Suppressor macrophage (primary cell): ENCODE measurements at places on chromosomes 12 and 14.

- no peak for DNase-seq
Measured at GRCh38 chr12:88753066-88753465, 172.8 kb upstream of the KITLG start.

- DNase-seq, result peak; percentile 82
Measured at GRCh38 chr12:48954841-48955501, 2.3 kb downstream of the ARF3 start.

DNA sequence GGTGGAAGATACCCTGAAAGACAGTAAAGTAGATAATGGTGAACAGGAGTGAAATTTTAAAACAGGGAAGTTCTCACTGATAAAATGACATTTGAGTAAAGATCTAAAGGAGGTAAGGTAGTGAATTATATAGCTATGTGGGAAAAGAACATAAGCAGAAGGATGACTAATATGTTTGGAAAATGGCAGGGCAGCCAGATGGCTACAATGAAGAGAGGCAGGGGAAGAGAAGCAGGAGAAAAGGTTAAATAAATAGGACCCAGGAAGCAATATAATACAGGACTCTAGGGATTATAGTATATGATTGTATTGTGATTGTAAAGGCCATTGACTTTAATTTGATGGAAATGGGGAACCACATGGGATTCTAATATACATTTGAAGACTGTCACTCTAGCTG is 33.0 kb downstream of the SCFD1 start:
- no peak for DNase-seq

- no peak for DNase-seq
Measured at GRCh38 chr14:104400355-104400754, 179.2 kb upstream of the C14orf180 start.
